ENCODE measurements at places on chromosomes 2 and 18.

DNA sequence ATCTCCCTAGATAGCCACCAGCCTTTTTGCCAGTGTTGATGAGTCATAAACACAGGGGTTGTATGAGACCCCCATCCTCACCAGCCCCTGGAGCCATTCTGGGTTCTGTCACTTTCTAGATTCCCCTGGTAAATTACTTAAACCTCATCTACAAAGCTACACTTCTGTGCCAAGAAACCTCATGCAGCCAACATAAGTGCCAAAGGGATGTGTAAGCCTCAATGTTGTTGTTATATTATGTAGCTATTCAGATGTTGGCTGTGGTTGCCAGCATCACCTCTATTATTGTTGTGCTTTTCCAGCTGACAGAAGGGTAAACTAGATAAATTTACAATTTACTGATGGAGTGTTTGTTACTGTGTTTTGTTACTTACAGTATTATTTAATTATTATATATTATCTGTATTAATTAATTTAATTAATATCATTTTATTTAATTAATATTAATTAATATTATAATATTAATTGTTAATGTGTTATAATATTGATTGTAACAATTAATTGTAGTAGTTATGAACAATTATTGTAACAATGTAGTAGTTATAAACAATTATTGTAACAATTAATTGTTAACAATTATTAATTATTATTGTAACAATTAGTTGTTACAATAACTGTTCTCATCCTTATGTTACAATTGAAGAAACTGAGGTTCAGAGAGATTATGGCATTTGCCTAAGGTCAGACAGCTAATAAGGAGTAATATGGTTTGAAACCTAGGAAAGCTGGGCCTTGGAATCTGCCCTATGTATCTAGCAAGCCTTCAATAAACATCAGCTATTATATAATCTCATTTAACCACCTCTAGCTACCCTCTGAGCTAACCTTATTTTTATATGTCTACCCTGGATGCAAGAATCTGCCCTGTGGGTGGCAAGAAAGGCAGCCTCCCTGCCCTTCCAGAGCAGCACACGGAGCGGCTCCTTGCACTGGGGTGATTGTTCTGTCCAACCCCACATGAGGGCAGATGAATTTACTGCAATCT is 36.1 kb downstream of the PSTPIP2 start:
- DNase-seq = no peak

DNA sequence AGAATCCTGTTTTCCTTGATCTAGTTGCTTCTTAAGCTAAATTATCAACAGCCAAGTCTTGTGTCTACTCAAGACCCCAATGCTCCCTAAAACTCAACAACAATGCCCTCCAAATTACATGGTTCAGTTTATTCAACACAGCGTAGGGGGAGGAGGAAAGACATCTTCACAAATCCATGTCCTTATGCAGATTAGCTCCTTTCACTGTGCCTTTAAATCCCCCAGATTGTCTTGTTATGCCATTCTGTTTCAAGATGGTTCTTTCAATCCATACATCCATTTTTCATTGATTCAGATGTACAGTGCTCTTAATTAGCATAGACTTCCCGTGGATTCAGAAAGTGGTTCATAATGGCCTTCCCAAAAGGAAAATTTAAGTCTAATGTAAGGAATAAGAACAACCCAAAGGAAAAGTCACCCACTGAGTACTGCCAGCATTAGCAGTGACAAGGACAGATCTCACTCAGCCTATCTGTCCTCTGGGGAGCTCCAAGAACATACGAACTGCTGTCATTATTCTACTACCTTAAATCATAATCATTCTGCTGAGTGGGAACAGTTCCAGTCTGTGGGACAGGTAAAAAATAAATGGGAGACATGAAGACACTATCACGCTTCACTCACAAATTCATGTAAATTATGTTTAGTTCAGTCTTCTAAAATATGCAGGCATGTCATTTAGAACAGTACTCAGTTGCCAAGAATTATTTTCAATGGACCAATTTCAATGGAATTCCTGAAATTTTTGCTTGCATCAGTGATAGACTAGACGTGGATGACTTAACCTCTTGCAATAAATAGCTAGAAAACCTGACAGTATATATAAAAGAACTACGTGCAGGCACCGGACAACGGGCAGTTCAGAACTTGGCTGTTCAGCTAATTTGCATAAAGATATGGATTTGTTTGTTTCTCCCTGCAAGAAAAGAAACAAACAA is 58.9 kb upstream of the RNU4ATAC start:
- no peak for DNase-seq

DNA sequence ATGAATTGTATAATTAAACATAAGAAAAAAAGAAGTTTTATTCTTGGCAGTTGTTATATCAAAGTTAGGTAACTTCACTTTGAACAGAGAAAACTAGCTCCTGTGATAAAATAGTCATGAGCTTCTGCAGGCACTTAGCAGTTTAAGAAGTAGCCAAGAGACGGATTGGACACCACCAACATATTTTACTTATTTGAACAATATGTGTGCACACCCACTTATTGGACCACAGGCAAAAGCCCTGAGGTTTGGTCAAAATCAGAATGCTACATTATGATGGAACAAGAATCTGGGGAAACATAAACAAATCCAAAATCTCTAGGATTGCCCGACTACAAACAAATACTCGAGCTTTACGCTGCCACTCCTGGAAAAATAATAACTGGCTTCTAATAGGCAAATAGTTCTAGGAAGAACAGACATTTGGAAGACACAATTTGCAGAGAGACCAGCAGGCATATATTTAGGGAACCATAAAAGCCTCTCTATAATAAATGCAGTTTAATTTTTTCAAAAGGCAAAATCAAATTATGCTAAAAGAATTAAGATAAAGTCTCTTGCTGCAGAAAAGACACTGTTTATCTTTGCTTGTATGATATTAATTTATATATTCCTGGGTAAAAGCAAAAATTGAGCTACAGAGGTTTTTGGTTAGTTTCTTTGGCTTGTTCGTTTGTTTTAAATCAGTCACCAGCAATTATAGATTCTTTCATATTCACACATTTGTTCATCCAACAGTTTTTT is 117.9 kb downstream of the CDC42EP3 start:
- DNase-seq = no peak

DNA sequence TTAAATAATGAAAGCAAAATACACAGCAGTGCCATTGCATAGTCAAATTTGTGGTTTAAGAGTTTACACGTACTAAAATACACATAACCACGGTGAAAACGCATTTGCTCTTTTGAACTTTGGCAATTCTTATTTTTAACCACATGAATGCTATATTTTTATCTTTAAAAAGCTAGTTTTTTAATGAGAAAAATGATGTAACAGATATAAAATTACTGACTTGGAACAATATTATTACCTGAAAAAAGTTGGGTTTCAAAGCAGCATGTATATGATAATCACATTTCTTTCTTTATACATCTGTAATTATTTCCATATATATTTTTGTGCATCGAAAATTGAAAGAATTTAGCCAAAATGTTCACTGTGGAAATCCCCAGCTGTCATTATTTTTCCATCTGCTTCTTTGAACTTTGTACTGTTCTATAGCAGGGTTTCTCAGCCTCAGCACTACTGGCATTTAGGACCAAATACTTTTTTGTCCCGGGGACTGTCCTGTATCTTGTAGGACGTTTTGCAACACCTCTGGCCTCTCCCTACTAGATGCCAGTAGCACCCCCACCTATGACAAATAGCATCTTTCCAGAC is 75.9 kb upstream of the CAB39 start:
- DNase-seq = no peak

DNA sequence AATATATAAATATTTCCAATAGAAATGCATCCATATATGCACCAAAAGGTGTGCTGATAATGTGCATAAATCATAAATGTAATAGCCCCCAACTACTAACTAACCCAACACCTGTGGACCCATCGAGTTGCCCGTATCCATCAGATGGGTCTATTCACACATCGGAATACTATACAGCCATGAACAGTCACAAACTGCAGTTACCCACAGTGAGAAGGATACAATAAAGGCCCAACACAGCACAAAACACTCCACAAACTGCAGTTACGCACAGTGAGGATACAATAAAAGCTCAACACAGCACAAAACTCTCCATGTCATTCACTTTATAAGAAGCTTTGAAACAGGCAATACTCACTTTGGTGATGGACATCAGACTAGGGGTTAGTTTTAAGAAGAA is 145.3 kb upstream of the OTOS start:
- DNase-seq = no peak

- no peak for DNase-seq
Observed at GRCh38 chr2:86021396-86022378, 84.0 kb downstream of the POLR1A start.

DNA sequence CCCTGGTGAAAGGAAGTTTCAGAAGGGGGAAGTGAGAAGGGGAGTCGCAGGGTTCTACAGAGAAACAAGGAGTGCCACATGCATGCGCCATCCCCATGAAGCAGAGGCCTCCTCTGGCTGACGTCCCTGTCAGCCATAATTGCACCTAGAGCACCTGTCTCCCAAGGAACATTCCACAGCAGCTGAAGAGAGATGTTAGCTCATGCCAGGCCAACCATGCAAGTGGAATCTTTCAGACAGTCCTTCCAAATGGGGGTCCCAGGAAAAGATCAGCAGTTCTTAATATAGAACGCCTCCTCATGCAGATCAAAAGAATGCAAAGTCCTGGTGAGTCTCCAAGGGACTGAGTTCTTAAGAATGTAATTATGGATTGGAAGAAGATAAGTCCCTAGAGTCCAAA is 29.6 kb downstream of the MRO start:
- no peak for DNase-seq

GRCh38 chr18:67875944-67876343 is 359.4 kb upstream of the DSEL start:
- DNase-seq = no peak

- DNase-seq = no peak
Observed at GRCh38 chr2:140759426-140760156, 1371.2 kb downstream of the LRP1B start.

DNA sequence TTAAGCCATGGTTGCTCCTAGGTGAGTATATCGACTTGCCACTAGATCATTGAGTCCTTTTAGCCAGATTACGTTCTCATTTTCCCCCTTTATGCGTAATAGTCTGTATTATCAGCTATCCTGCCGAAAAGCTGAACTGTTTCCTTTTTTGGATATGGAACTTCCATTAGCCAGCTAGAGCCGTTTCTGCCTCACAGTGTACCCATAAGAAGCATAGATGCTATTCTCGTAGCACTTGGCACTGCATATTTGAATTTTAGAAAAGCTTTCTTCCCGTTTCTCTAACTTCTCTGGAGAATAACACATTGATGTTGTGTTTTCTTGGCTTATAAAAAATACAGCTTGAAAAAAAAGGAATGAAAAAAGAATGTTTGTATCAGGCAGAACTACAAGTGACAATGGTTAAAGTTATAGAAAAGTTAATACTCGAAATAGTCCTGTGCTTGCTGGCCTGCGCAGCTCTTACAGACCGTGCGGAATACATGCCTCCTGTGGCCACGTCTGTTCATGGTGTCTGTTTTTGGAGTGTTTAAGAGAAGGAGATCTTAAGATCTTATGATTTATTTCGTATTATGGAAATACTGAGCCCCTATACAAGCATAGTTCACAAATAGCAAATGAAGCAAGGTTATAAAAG is 710 bp downstream of the DUSP19 start:
- no peak for DNase-seq

DNA sequence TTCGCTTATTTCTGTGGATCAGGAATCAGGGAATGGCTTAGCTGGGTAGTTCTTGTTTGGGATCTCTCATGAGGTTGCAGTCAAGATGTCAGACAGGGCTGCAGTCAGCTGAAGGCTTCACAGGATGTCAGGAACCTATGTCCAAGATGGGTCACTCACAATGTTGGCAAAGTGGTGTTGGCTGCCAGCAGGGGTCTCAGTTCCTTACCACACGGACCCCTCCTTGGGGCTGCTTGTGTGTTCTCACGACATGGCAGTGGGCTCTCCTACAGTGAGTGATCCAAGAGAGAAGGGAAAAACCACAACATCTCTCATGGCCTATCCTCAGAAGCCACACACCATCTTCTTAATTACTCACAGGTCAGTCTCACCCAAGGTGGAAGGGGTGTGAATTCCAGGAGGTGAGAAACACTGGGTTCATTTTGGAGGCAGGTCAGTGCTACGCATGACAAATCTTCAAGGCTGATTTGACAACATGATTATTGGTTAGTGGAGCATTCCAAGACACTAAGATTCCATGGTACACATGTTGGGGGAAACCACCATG is 1.3 kb upstream of the ANTXR1 start:
- no peak for DNase-seq

- no peak for DNase-seq
Observed at GRCh38 chr2:26008851-26009566, 24.9 kb upstream of the RAB10 start.

DNA sequence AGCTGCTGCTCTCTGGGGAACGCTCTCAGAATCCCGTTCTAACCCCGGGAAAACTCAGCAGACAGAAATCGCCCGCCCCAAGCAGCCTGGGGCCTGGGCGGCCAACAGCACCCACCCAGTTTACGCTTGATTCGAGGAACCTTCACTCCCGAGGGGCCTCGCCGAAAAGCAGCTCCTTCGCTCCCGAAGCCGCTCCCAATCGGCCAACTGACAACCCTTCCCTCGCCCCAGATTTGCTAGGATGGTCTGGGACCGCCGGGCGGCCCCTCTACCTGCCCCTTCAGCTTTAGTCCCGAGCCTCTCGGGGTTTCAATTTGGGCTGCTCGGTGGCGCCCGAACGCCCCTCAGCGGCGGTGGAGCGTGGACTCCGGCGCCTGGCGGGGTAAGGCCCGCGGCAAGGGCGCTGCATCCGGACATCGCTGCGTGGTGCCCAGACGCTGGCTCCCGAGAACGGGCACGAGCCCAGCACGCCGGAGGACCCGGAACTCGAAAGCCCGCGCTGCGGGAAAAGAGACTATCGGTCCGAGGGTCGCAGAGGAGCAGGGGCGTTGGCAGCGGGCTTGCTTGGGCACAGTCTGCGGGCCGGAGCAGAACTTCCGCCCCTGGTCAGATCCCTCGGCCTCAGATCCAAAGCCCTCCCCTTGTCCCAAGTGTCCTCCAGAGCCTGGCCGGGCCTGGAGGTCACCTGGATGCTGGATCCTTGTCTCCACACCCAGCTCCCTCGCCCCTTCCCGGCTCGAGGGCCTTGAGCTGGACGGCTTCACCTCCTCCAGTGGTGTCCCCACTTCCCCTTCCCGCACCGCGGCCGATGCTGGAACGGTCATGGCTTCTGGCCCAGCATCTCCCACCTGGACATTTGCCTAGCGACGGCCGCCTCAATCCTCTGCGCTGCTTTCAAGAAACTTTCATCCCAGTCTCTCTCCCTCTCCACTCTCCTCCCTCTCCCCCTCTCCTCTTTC is 3.0 kb upstream of the OTX1 start:
- no peak for DNase-seq

GRCh38 chr18:47990981-47991380 is 60.5 kb upstream of the SMAD2 start:
- no peak for DNase-seq

GRCh38 chr2:99598441-99598840 is 108.6 kb upstream of the REV1 start:
- DNase-seq = no peak

DNA sequence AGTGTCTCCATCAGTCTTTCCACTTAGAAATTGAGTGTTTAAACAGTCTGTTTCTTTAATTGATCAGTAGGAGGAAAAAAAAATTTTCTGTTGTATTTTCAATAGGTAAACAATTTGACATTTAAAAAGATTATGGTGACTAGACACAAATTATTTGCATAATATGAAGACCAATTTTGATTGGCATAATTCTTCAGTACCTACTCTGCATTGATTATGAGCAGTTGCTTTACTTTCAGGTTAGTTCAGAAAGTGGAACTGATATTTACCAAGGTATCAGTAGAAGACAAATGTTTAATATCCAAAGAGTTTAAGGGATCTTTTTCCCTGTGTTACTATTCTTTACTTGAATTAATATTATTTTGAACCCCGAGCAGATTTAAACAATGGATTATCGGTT is 2.6 kb downstream of the ADAM23 start:
- DNase-seq = no peak
